ENCODE measurements at places on chromosomes 11 and 22. TPM values are rescaled to one million over a fixed set of nuclear protein-coding genes. Genes with fewer than 3 reads are reported as not detected.
A peak's percentile ranks its signal among the peaks of the same experiment; 100 is the strongest.

DNA sequence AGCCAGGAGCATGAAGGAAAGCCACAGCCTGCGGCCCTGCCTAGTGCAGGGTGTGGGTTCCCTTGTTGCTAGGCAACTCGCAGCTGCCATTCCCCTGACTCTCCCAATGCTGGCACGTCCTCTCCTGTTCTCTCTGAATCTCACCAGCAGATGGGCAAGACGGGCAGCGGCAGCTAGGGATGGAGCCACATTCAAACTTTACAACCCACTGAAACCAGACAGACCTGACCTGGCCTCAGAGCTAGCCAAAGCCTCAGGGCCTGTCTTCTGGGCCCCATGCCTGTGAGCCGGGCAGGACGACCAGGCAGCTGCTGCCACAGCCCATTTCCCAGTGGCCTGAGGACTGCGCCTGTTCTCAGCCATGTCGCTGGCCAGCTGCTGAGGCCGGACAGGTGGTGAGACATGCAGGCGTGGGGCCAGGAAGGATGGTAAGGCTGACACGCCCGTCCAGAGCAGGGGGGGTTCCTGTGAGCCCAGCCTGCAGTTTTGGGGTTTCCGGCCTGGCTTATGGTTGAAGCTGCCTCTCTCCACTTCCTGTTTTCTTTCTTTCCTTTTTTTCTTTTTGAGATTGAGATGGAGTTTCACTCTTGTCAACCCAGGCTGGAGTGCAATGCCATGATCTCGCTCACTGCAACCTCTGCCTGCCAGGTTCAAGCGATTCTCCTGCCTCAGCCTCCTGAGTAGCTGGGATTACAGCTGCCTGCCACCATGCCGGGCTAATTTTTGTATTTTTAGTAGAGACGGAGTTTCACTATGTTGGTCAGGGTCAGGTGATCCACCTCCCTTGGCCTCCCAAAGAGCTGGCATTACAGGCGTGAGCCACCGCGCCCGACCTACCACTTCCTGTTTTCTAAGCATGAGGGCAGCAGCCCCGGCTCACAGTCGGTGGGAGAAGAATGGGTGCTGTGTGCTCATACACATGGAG lies 4.1 kb downstream of the SUN2 start:
- H3K4me1 ChIP-seq: peaks cover 18% of the 10 kb centered on the region
- peak overlapping the region; percentile 98 for H3K27ac ChIP-seq
- H3K36me3 ChIP-seq: no peaks in the 10 kb centered on the region

- no peak for DNase-seq
- H3K4me3 ChIP-seq: no peak overlapping the region
- H3K27ac ChIP-seq: peak overlapping the region; percentile 95
- no peaks in the 10 kb centered on the region for H3K27me3 ChIP-seq
- no peaks in the 10 kb centered on the region for H3K36me3 ChIP-seq
Observed at GRCh38 chr11:63672156-63672463, 934 bp upstream of the ATL3 start.

DNA sequence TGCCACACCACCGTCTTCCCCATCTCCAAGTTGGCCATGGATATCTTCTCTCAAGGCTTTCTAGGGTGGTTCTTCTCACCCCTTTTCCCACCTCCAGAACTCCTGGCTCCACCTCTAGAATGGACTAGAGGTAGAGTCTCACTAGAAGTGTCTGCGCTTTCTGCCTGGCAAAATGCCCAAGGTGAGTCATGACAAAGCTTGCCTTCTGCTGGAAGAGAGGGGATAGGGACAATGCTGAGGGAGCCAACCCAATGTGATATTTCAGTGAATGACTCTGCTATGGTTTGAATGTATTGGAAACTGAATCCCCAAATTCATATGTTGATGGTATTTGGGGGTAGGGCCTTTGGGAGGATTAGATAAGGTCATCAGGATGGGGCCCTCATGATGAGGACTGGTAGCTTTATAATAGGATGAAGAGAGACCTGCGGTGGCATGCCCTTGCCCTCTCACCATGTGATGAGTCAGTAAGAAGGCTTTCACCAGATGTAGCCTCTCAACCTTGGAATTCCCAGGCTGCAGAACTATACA lies 4.1 kb upstream of the CD82 start:
- H3K27me3 ChIP-seq: no peaks in the 10 kb centered on the region
- no peak overlapping the region for H3K4me3 ChIP-seq
- DNase-seq: no peak
- H3K27ac ChIP-seq: no peak overlapping the region
- H3K36me3 ChIP-seq: no peaks in the 10 kb centered on the region

DNA sequence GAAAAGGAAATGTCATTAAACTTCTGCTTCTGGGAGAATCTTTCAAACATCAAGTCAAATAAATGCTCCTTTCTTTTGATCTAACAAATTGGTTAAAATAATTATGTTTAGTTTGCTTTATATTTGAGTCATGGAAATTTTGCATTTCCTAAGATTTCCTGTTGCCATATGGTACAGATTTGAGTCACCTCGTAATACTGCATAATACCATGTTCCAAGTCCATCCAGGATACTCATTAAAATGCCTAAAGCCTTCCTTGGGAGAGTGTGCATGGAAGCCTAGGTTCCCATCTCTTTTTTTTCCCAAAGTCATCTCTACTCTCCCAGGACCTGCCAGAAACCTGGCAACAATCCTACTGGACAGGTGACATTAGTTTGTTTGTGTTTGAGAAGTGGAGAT lies 4.2 kb downstream of the OR9I1 start:
- H3K4me3 ChIP-seq: no peak overlapping the region
- H3K27me3 ChIP-seq: no peaks in the 10 kb centered on the region
- no peaks in the 10 kb centered on the region for H3K4me1 ChIP-seq
- no peaks in the 10 kb centered on the region for H3K36me3 ChIP-seq
- no peak for DNase-seq

- H3K27ac ChIP-seq: no peak overlapping the region
- DNase-seq: no peak
- H3K4me3 ChIP-seq: no peak overlapping the region
- H3K4me1 ChIP-seq: no peaks in the 10 kb centered on the region
Observed at GRCh38 chr22:32926600-32926999, 125.1 kb downstream of the TIMP3 start.

GRCh38 chr11:23772081-23772480 lies 724.8 kb upstream of the LUZP2 start:
- DNase-seq: no peak
- H3K27me3 ChIP-seq: no peaks in the 10 kb centered on the region

DNA sequence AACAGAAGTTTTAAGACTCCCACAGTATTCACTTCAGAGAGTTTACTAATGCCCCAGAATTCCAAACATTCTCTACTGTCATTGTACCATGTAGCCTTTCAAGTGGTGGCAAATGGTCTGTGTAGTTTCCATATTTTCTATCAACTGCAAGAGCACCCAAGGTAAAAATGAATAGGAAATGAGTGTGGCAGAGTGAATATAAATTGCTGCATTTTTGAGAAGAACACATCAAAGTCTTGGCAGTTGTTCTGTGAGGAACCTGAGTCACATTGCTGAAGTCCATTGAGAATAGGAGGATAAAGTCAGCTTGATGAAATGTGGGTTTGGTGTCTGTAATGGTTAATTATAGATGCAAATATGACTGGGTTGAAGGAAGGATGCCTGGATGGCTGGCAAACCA lies 193.6 kb downstream of the AASDHPPT start:
- DNase-seq: no peak
- H3K36me3 ChIP-seq: no peaks in the 10 kb centered on the region
- no peak overlapping the region for H3K27ac ChIP-seq
- no peaks in the 10 kb centered on the region for H3K4me1 ChIP-seq
- no peaks in the 10 kb centered on the region for H3K27me3 ChIP-seq

DNA sequence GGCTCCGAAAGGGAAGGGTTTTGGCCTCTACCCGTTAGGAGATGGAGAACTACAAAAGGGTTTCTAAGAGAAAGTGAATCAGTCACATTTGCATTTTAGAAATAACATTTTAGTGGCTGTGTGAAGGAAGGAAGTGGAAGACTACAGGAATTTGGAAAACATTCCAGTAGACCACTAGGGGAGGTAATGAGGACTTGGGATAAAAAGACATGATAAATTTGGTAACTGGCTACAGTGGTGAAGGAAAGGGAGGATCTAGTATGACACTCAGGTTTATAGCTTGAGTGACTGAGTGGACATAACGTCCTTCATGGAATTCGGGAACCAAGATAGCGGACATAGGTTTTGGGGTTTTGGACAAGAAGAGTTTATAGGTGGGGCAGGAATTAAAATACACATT lies 7.0 kb upstream of the RRM1 start:
- H3K4me3 ChIP-seq: no peak overlapping the region
- no peak for DNase-seq
- H3K4me1 ChIP-seq: no peaks in the 10 kb centered on the region
- no peaks in the 10 kb centered on the region for H3K27me3 ChIP-seq

DNA sequence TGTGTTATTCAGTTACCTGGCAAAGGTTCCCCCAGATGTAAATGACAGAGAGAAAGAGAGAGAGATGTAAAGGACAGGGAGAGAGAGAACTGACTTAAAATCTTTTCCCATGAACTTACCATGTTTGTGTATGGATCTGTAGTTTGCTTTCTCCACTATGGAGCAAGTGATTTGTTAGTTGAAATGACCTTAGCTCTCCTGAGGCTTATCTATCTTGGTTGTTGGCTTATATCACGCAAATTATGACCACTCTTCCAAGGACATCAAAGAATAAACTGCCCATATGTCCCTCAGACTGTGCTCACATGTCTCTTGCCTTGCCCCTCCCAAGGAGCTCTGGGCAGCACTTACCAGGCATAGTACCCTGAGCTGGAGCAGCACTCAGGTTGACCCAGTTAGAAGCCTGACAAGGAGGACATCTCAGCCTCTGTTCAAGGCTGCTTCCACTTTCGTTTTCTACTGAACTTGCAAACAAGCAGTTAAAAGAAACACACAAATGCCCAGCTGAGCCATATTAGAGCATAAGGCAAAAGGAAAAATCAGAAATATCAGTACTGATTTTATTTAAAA lies 95.3 kb upstream of the RCN1 start:
- no peak for DNase-seq
- H3K36me3 ChIP-seq: no peaks in the 10 kb centered on the region
- H3K27me3 ChIP-seq: no peaks in the 10 kb centered on the region
- no peak overlapping the region for H3K27ac ChIP-seq
- H3K4me1 ChIP-seq: no peaks in the 10 kb centered on the region

DNA sequence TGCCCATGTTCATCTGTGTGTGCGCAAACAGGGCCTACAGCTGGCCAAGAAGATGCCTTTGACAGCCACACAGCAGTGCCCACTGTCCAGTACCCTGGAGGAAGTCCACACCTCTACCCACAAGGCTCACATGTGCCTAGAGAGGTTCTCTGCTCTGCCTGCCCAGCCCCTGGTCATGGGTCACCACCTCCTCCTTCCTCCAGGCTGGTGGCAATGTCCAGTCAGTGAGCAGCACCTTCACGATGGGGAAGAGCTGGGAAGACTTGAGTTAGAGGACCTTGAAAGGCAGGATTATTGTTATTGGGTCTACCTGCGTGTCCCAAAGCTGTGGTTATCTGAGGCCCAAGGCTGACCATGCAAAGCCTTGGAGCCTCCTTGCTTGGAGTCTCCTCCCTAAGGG lies 28.4 kb upstream of the TTC12 start:
- no peak overlapping the region for H3K27ac ChIP-seq
- H3K36me3 ChIP-seq: no peaks in the 10 kb centered on the region
- no peak overlapping the region for H3K4me3 ChIP-seq
- no peak for DNase-seq
- H3K27me3 ChIP-seq: no peaks in the 10 kb centered on the region

GRCh38 chr11:92067016-92067415 lies 157.6 kb upstream of the FAT3 start:
- H3K27me3 ChIP-seq: no peaks in the 10 kb centered on the region
- H3K36me3 ChIP-seq: no peaks in the 10 kb centered on the region
- H3K4me1 ChIP-seq: no peaks in the 10 kb centered on the region
- DNase-seq: no peak
- no peak overlapping the region for H3K4me3 ChIP-seq

- H3K4me3 ChIP-seq: peak overlapping the region; percentile 25
- H3K36me3 ChIP-seq: no peaks in the 10 kb centered on the region
- H3K27ac ChIP-seq: peak overlapping the region; percentile 13
- H3K27me3 ChIP-seq: peaks cover 93% of the 10 kb centered on the region
- peaks cover 25% of the 10 kb centered on the region for H3K4me1 ChIP-seq
Observed at GRCh38 chr22:17370026-17370765, 936 bp downstream of the CECR2 start.

- no peak for DNase-seq
- no peaks in the 10 kb centered on the region for H3K36me3 ChIP-seq
- no peak overlapping the region for H3K4me3 ChIP-seq
- no peak overlapping the region for H3K27ac ChIP-seq
Observed at GRCh38 chr11:70026726-70027125, 51.4 kb upstream of the ANO1 start.

DNA sequence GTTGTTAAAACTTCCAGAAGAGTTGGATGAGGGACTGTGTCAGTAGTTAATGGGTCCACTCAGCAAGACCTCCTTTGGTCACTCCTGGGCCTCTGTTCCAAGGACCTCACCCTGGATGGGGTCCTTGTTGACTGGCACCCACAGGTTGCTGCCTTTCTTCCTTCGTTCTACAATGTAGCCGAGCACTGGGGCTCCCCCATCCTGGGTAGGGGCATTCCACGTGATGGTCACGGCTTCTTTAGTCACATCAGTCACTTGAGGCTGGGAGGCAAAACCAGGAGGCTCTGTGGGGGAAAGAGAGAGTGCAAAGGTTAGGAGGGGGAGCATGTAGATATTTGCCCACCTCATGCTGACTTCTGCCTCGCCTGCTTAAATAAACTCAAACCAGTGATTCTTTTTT lies 12.0 kb downstream of the TMEM86A start:
- DNase-seq: no peak
- H3K36me3 ChIP-seq: no peaks in the 10 kb centered on the region
- no peaks in the 10 kb centered on the region for H3K27me3 ChIP-seq

DNA sequence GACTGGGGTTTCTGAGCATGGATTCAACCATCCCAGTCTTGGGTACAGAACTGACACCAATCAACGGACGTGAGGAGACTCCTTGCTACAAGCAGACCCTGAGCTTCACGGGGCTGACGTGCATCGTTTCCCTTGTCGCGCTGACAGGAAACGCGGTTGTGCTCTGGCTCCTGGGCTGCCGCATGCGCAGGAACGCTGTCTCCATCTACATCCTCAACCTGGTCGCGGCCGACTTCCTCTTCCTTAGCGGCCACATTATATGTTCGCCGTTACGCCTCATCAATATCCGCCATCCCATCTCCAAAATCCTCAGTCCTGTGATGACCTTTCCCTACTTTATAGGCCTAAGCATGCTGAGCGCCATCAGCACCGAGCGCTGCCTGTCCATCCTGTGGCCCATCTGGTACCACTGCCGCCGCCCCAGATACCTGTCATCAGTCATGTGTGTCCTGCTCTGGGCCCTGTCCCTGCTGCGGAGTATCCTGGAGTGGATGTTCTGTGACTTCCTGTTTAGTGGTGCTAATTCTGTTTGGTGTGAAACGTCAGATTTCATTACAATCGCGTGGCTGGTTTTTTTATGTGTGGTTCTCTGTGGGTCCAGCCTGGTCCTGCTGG lies 4.9 kb downstream of the MRGPRX3 start:
- DNase-seq: no peak
- no peak overlapping the region for H3K4me3 ChIP-seq
- H3K36me3 ChIP-seq: no peaks in the 10 kb centered on the region
- H3K27ac ChIP-seq: no peak overlapping the region

GRCh38 chr22:41619979-41620588 lies 759 bp downstream of the DESI1 start:
- peaks cover 17% of the 10 kb centered on the region for H3K4me1 ChIP-seq
- H3K36me3 ChIP-seq: no peaks in the 10 kb centered on the region
- H3K27ac ChIP-seq: peak overlapping the region; percentile 91
- peak overlapping the region; percentile 96 for H3K4me3 ChIP-seq
- peak; percentile 64 for DNase-seq

The ART1 gene
- total RNA-seq: not detected

The CABP4 gene
- 2.2 TPM for total RNA-seq

The MED19 gene
- total RNA-seq: 7.5 TPM

The DEUP1 gene
- not detected for total RNA-seq

Measured in transverse colon (tissue), 4 donors.